ENCODE measurements at places on chromosomes 7 and 10.
A peak's percentile ranks its signal among the peaks of the same experiment; 100 is the strongest.

- no peak for DNase-seq
Observed at GRCh38 chr10:70265032-70265689, 18.6 kb downstream of the NPFFR1 start.

- DNase-seq, result peak; percentile 33
Observed at GRCh38 chr10:103598654-103599115, 105.2 kb downstream of the NEURL1 start.

DNA sequence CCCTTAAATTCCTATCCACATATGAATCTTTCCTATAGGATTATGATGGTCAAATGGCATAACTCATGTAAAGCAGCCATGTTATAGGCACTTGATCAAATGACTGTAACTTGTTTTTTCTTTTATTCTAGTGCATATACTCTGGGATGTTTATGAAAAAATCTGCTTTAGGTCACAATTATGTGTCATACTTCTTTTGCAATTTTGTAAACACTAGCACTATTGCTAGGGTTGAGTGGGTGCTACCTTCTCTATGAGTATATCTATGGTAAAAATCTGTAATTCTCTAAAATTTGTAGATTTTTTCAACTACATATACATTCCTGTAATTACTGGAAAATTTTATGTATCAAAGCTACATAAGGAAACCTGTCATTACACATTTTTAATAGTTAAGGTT is 50.0 kb downstream of the HGF start:
- DNase-seq, result no peak

DNA sequence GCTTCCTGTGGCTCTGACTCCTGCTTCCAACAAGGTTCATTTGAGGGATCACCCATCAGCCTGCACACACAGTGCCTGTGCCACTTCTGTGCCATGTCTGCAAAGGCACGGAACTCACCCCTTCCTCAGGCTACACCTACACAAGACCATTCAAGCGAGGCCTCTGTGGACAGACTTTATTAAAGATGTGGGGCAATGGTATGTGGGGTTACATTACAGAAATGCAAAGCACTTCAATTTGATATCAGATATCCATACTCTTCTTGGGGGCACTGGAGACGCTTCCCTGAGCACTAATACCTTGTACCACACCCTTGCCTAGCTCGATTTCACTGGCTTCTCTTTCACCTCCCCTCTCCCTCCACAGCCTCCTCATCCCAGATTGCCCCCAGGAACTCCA is 84.4 kb upstream of the FGL2 start:
- DNase-seq, result no peak

- no peak for DNase-seq
Observed at GRCh38 chr10:13978533-13979115, 352.1 kb downstream of the FRMD4A start.

All from DND-41 (cell line).